ENCODE measurements at places on chromosomes 12 and 14.

DNA sequence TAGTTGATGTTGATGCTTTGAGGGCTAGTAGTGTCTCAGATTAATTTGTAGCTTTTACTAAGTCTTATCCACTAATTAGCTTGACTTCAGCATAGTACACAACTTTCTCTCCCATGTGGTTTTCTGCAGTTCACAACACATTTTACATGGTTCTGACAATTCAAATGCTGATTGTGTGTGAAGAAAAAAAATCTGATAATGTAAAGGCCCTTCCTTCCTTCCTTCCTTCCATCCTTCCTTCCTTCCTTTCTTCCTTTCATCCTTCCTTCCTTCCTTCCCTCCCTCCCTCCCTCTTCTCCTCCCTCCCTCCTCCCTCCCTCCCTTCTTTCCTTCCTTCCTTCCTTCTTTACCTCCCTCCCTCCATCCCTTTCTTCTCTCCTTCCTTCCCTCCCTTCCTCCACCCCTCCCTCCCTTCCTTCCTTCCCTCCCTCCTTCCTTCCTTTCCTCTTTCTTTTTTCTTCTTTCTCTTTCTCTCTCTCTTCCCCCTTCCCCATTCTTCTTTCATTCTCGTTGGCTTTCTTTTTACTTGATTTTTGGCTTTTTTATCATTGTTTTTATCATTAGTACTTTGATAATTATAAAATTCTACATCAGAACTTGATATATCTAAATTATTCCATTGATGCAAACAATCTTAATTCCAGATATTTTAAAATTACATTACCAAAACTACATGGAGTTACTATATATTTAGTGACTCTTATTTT, 1415.6 kb downstream of the LRFN5 start:
- DNase-seq, result no peak

GRCh38 chr12:131991816-131992430, 42.2 kb downstream of the EP400 start:
- no peak for DNase-seq

- DNase-seq, result no peak
These were observed 223.3 kb downstream of the CCDC91 start for GRCh38 chr12:28413460-28414109.

- DNase-seq, result no peak
These were observed 83.9 kb downstream of the GPATCH2L start for GRCh38 chr14:76235628-76236027.

GRCh38 chr14:67436006-67436866, 24.3 kb upstream of the PLEK2 start:
- no peak for DNase-seq

GRCh38 chr12:45708363-45708762, 21.1 kb upstream of the ARID2 start:
- no peak for DNase-seq

- no peak for DNase-seq
These were observed 19.1 kb upstream of the RAD52 start for GRCh38 chr12:968545-968944.

DNA sequence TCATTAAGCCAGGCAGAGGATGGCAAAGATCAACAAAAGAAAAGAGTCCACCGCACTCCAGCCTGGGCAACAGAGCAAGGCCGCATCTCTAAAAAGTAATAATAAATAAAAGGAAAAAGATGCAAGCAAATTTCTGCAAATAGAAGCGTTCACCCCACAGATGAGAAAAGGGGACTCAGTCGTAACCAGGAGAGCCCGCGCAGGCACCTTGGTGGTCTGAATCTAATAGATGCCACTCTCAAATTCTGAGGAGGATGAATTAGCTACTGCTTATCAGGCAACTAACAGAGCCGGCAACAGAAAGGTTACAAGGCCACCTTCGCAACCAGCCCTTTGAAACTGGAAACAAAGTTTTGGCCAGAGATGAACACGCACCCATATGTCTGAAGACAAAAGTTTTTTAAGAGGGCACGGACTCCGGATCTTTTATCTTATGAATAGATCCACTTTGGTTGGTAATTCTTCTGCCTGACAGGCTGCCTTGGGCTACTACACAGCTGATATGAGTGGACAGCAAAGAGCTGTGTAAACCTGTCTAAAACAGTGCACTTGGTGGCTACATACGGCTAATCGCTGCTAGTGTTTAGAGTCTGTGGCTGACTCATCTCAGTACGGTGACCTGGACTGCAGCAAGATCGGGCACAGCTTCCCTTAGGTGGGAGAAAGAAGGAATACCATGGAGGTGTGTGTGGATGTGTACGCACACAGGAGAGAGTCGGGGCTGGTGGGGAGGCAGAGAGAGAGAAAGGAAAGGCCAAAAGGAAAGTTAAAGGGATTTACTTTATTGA, 32.9 kb upstream of the TTC7B start:
- no peak for DNase-seq

GRCh38 chr12:50309950-50310349, 26.6 kb upstream of the LIMA1 start:
- no peak for DNase-seq
